ENCODE measurements at places on chromosomes 2 and 18. TPM values are rescaled to one million over a fixed set of nuclear protein-coding genes. Genes with fewer than 3 reads are reported as not detected.

GRCh38 chr2:185202945-185203528 lies 535.6 kb upstream of the FSIP2 start:
- DNase-seq: no peak

TMEM37 gene
- total RNA-seq: 6.8 TPM

- DNase-seq: no peak
Measured at GRCh38 chr2:182447163-182447562, 20.3 kb upstream of the PDE1A start.

- DNase-seq: no peak
Measured at GRCh38 chr2:231891514-231891905, 34.7 kb downstream of the NPPC start.

DNA sequence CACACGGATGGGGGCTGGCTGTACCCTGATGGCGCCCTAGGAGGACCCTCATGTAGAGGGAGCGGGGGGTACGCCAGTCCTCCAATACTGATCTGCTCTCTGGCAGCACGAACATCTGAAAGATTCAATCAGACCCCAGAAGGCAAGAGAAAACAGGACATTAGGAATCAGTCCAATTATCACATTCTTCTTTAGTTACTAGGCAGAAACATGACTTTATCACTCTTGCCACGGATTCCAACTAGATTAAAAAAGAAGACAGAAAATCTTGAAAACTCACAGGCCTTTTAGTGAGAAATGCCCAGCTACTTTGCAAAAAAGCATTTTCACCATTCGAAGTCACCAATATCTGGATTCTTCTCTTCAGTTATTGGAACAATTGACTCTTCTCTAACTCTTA lies 68.4 kb downstream of the ID2 start:
- DNase-seq: no peak

GRCh38 chr2:24577481-24577880 lies 86.4 kb downstream of the NCOA1 start:
- DNase-seq: no peak

BUB1 gene
- total RNA-seq: 1.3 TPM

HDAC4 gene
- 41.8 TPM for total RNA-seq

GRCh38 chr2:201909961-201910361 lies 103.6 kb downstream of the CDK15 start:
- DNase-seq: no peak

GRCh38 chr2:241489733-241490680 lies 18.4 kb downstream of the STK25 start:
- no peak for DNase-seq

GRCh38 chr18:24488824-24489493 lies 28.5 kb downstream of the HRH4 start:
- DNase-seq: no peak

PARD3B gene
- 14.7 TPM for total RNA-seq

DUSP19 gene
- total RNA-seq: 2.5 TPM
